ENCODE measurements at places on chromosomes 12 and 14. TPM values are rescaled to one million over a fixed set of nuclear protein-coding genes. Genes with fewer than 3 reads are reported as not detected.

DNA sequence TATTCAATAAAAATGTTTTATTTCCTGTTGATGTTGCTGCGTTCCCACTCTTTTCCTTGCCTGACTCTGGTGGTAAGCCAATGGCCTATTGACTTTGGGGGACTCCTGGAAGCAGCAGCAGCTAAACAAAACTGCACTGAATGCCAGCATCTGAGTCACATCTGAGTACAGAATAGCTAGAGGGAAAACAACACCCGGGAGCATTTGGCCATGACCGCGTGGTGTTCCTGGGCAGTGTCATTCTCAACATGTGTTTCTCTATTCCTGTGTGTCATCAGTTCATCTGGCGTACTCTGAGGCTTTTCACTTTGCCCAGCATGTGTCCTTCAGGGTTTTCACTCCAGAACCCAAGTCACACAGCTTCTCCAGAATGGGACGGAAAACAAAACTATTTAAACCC, 238.8 kb downstream of the PAWR start:
- no peak for DNase-seq

GRCh38 chr14:63788011-63788933, 60.4 kb upstream of the SGPP1 start:
- DNase-seq, result no peak

DNA sequence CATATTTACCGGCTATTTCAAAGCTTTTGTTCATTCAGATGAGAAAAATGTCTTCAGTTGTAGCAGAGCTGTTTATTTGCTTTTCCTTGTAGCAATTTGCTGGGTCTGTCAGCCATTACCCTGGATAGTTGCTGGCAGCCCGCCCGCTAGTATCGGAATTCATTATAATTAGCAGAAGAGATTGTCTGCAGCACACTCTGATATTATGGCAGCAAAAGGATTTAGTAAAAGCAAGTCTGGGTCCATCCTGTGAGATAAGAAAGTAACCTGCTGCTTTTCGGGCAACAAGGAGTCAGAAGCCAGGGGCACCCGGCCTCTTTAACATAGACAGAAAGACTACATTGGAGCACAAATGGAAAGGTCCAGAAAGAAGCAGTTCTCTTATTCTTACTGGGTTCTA, 6.1 kb upstream of the SLC35E3 start:
- no peak for DNase-seq

- no peak for DNase-seq
Measured at GRCh38 chr14:37587131-37587803, 7.8 kb downstream of the FOXA1 start.

- DNase-seq, result no peak
Measured at GRCh38 chr12:119843100-119843499, 34.0 kb downstream of the CIT start.

GRCh38 chr12:89349814-89350213, 2.5 kb downstream of the DUSP6 start:
- no peak for DNase-seq

Gene OASL
- total RNA-seq, result not detected

Gene OVCH1
- total RNA-seq, result 0.07 TPM

Gene CD9
- 168 TPM for total RNA-seq

Gene CLIP1
- 26.6 TPM for total RNA-seq

Gene ACOT6
- total RNA-seq, result not detected
